ENCODE measurements at places on chromosomes 4 and X.

DNA sequence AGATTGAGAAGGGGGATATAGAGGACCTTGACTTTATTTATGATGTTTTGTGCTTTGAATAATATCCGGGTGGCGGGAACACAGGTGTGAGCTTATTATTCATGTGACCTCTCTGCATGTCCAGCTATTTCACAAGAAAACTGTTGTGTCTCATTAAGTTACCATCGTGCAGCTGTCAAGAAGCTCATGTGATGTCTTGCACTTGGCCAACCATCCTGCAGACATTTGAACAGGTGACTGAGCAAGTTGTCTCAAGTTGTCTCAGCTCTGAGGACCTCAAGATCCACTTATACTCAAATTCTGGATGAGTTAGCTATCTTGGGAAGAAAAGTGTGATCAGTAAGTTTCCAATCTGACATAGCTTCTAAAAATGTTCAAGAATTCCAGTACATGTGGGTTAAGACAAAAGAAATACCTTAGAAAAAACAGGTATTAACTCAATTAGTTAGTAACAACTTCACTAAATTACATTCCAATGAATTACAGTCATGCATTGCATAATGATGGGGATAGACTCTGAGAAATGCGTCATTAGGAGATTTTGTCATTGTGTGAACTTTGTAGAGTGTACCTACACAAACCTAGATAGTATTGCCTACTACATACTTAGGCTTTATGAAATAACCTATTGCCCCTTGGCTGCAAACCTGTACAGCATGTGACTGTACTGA, 462.2 kb downstream of the INPP4B start:
- no peak for DNase-seq

GRCh38 chr4:8726344-8726851, 133.8 kb downstream of the CPZ start:
- no peak for DNase-seq

- DNase-seq: no peak
Measured at GRCh38 chrX:44957848-44958247, 84.9 kb downstream of the KDM6A start.

DNA sequence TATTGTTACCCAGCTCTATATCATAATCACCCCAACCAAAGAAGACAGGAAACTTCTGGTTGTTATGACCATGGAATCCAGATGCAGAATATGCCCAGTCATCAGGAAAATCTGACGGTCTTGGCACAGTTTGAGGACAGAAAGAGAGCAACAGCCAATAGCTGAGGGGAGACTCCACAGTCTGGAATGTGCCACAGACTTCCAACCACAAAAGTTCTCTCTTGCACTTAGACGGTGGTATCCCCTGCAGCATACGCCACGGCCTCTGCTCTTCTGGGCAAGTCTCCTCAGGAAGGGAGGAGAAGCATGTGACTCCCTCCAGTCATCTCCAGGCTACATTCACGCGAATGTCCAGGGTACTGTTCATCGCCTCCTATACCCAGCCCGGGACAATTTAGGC, 18.4 kb downstream of the ZNF827 start:
- DNase-seq: no peak

DNA sequence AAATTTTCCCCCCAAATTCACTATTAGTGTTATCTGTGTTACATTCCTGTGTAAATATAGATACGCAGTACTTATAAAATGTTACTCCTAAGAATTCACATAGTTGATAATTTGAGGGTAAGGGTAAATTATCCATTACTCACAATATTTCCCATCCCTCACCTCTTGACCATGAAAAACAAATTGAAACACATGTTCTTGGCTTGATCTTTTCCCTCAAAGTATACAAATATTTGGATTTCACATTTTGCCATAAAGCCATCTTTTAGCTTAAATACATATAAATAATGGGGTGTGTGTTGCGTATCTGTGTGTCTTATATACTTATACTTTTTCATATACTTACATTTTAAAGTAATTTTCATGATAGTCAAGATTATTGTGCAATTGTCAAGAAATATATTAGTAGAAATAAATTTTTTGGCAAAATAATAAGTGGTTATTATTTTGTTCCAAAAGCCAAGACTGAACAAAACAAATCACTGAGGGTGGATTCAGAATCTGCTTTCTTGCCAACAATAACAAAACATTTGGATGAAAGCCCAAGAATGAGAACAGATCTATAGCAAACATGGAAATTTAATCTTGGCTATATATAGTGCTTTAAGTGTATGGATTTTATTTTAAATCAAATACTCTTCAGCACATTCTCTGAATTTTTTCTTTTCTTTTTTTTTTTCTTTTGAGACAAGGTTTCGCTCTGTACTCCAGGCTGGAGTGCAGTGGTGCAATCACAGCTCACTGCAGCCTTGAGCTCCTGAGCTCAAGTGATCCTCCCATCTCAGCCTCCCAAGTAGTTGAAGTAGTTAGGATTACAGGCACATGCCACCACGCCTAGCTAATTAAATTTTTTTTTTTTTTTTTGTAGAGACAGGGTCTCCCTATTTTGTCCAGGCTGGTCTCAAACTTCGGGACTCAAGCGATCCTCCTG, 48.5 kb upstream of the PRSS48 start:
- DNase-seq: no peak
